ENCODE measurements at places on chromosomes 5 and 9.
A peak's percentile ranks its signal among the peaks of the same experiment; 100 is the strongest.

DNA sequence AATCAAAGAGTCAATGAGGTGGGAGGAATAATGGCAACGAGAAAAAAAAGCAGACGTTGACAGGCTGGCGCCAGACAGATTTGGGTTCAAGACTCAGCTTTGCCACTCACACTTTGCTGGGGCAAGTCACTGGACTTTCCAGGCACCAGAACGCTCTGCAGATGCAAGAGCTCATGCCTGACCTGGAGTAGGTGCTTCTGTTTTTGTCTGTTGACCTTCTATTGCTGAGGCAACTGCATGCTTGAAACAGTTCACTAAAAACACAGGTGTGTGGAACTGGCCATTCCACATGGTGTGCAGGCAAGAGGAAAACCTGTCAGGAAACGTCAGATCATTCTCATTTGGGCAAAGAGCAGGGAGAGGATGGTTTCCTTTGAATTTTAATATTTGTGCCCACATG, 161.2 kb upstream of the SMIM23 start:
- DNase-seq = no peak

DNA sequence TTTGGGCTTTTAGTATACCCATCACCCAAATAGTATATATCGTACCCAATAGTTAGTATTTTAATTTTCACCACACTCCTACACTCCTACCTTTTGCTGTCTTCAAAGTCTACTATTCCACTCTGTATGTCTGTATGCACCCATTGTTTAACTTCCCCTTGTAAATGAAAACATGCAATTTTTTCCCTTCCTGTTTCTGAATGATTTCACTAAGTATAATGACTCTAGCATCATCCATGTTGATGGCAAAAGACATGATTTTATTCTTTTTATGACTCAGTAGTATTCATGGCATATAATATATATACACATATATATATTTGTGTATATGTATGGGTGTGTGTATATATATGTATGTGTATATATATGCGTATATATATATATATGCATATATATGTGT, 63.1 kb upstream of the FAM174A start:
- no peak for DNase-seq

- peak; percentile 6 for DNase-seq
These were observed 348.4 kb upstream of the FTMT start for GRCh38 chr5:121503111-121503840.

DNA sequence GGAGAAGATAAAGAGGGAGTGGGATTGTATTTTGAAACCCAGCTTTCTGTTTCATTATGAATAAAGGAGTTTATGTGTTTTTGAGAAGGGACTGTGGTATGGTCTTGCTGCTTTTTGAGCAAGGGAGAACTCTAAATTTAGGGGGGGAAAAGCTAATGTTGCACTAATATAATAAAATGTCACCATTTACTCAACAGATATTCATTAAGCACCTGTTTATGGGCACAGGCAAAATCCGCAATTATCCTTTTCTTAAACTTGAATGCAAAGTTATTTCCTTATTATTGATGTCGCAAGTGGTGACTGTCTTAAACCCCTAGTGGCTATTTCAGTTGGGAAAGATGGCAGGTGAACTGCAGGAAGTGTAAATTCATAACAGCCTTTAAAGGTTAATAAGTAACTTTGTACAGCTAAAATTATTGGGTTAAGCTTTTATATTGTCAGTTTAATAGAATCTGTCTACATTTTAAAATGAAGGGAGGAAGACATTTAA, 1.5 kb downstream of the CDC42SE2 start:
- DNase-seq = peak; percentile 77

GRCh38 chr9:110517483-110517882, 62.1 kb downstream of the SVEP1 start:
- DNase-seq = no peak

- no peak for DNase-seq
These were observed 1.9 kb downstream of the PCBD2 start for GRCh38 chr5:134906811-134907210.

- no peak for DNase-seq
These were observed 452.1 kb upstream of the RGMB start for GRCh38 chr5:98321361-98321760.

GRCh38 chr5:115180165-115180709, 10.5 kb upstream of the TRIM36 start:
- peak; percentile 79 for DNase-seq

DNA sequence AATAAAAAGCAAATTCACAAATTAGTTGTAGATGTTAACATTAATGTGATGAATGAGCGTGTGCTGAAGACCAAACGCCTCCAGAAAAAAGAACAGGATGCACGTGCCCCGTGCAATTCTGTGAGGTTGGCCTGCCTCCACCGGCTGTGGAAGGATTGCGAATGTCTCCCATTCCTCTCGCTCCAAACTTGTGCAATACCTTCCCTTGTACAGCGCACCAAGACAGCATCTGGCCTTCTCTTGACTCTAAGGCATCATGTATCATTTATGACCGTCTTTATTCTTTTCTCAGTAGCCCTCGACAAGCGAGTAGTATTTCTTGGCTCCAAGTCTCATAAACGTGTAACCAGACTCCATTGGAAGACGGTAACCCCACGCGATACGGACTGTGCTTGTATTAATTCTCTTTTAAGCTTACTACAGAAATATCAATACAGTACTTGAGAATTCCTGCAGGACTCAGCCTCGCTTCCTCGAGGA, 1.5 kb upstream of the TESK1 start:
- no peak for DNase-seq

DNA sequence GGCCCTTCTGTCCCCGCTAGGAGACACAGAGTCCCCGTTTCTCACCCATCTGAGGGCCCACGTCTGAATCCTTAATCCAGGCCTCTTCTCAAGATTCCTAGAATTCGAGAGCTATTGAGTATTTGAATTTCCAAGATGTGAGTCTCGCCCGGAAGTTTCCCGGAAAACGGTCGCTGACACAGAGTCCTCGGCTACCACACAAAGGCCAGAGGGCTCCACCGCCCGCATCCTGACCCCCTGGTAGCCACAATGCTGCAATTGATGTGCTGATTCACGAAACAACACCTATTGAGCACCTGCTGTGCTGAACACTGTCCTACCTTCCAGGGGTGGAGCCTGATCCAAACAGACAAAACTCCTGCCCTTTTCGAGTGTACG, 670 bp upstream of the FBP1 start:
- no peak for DNase-seq

- DNase-seq = no peak
These were observed 1480.0 kb upstream of the NUDT12 start for GRCh38 chr5:105042623-105043022.

DNA sequence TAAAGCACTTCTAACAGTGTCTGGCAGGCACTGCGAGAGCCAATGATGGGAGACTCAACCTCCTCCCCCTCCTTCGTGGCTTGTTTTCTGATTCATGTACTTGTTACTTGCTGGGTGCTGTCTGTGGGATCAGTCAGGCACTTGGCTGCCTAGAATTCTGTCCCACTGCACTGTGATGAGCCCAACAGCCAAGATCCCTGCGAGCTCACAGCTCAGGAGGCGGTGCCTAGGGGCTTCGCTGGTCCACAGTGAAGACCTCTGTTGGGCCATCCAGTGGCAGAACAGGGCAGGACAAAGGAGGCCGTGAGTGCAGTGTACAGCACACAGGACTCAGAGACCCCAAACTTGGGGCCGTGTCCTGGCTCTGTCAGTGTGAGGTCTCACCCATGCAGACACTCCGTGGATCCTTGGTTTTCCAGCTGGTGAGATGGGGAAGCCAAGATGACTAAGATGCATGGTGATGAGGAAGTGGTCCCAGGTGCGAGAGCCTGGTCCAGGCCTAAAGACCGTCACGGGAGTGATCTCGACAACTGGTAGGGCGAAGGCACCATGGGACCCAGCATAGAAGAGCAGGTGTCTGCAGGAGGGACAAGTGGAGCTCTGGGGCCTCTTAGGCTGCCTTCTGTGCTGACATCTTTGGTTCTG, 19.5 kb downstream of the MYMK start:
- no peak for DNase-seq

DNA sequence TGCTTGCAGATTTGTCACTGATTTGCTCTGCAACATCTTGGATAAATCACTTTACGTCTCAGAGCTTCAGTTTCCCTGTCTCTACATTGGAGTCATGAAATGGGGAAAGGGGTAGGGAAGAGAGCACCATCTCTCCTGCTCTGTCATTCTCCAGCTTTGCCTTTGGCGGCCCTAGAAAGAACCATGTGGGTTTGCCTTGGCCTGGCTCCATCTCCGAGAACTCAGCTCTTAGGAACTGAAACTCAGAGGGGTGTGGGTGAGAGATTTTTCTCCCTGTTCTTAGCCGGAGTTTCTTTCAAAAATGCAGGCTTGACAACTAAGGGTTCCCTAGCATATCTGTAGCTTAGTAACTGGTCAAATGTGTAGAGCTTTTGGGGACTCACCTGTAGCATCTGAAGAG, 123.5 kb downstream of the SMARCA2 start:
- DNase-seq = no peak

DNA sequence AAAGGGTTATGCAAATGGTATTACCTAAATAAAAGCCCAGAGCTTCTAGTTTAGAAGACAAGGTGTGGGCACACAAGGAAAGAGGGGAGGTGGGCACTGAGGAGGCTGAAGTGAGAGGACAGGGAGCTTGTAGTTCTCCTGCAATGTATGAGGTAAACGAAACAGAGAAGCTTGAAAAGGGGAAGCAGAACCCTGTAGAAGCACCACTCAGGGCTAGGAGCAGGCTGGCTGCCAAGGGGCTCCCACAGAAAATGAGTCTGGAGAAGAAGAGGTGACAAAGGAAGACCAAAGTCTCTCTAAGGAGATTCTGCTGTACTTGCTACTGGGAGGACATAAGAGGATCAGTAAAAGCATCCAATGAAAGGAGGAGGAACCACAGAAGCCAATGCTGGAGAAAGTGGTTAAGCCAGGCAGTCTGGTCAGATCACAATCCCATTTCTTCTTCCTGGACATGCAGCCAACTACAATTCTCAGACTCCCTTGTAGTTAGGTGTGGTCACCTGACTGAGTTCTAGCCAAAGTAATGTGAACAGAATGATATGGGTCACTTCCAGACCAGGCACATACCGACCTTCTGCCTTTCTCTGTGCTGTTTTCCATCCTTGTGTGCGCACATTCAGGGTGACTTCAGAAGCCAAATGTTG, 174.5 kb upstream of the MAP3K1 start:
- peak; percentile 68 for DNase-seq

DNA sequence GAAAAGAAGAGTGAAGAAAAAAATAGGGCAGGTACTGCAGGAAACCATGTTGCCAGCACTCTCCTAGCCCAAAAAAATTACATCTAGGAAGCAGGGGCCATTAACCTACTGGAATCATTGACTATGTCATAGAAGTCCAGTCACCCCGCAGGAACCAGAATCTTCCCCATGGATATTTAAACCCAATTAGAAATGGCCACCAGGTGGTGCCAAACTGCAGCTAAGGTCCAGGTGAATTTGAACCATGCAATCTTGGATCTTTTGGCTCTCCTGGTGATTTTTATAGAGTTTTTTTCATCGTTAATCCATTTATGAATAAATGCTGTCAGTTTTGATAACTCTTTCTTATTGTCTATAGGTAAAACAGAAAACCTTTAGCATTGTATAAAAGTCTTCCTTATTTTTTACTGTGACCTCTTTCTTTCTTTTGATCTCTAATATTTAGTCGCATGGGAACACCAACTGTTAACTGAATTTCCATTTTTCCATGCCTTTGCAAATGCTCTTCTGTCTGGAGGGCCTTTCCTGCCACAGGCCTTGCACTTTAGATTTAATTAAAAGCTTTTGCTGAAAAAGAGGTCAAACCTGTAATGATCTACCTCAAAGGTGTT, 147.5 kb upstream of the FGF10 start:
- peak; percentile 51 for DNase-seq

Measured in NB4 (cell line).